Aorta (tissue), 5 donors: ENCODE measurements at places on chromosomes 16 and 17. TPM values are rescaled to one million over a fixed set of nuclear protein-coding genes. Genes with fewer than 3 reads are reported as not detected.
A peak's percentile ranks its signal among the peaks of the same experiment; 100 is the strongest.

GRCh38 chr17:40598619-40599467 lies 33.6 kb upstream of the CCR7 start:
- DNase-seq, result no peak

Gene PIMREG
- total RNA-seq, result not detected

Gene RRAD
- total RNA-seq, result 30.1 TPM

Gene GNG13
- total RNA-seq, result not detected

Gene IL17C
- not detected for total RNA-seq

Gene C16orf54
- 2.6 TPM for total RNA-seq

Gene USP43
- total RNA-seq, result not detected

DNA sequence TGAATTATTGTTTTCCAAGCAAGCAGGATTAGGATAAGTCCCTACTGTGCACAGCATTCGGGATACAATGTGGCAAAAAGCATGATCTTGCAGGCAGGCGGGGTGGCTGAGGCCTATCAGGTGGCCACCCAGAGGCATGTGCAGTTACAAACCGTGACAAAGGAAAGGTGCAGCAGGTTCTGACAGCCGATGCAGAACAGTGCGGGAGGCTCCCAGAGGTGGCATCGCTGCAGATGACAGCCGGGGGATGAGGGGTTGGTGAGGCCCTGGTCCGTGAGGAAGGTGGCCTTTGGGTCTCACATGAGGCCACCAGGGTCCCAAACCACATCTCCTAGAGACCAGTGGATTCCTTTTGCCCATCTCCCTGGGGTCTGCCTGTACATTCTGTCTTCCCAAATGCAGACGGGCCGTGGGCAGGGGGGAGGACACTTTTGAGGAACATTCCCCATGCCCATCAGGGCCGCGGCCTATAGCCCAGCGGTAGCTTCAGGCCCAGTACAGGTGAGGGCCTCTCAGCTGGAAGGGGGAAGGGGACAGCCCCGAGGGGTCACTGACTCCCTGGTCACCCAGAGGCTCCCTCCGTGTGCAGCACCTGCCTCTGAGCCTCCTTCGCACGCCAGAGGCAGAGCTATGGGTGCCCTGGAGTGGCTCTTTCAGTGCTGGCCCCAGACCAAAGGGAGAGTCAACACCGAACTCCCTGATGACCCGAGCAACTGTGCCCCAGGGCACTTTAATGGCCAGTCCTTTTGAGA lies 85.1 kb downstream of the SOCS1 start:
- no peak for DNase-seq

Gene TMEM92
- 1.4 TPM for total RNA-seq

GRCh38 chr16:88393034-88393433 lies 10.3 kb downstream of the ZNF469 start:
- DNase-seq, result peak; percentile 90

GRCh38 chr16:66928702-66929388 lies 3.5 kb upstream of the RRAD start:
- DNase-seq, result no peak

DNA sequence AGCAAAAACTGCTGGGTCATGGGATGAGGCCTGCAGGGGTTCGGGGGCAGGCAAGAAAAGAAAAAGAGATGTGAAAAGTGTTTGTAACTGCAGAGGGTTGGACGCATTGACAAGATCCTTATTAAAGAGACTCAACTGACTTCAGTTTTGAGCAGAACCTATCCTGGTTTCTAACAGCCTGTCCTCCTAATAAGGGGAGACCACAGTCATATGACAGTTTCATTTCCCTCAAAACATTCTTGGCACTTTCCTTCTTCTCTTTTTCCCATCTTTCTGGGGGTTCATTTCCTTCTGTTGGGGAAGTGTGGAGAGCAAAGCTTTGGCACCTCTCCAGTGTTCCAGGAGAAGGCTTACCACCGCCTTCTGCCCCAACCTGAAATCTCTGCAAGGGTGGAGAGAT lies 118.5 kb downstream of the MAF start:
- DNase-seq, result no peak

GRCh38 chr17:49195751-49196150 lies 14.6 kb downstream of the GNGT2 start:
- DNase-seq, result no peak

GRCh38 chr17:20074489-20074888 lies 65.3 kb downstream of the SPECC1 start:
- no peak for DNase-seq

DNA sequence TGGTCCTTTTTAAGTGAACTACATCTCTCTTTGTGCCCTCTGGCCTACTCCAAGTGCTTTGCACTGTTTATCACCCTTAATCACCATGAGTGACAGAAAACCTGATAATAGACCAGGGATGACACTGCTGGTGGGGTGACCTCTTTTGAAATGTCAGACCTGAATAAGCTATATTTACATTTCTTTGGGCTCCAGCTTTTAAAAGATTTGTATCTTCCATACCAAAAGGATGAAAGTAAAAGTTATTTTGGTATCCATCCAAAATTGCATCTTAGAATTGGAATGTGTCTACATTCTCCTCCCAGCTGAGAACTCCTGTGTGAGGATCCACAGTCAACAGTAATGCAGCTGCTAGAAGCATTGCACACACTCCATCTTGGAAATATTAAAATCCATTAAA lies 370.0 kb downstream of the CDH11 start:
- no peak for DNase-seq

DNA sequence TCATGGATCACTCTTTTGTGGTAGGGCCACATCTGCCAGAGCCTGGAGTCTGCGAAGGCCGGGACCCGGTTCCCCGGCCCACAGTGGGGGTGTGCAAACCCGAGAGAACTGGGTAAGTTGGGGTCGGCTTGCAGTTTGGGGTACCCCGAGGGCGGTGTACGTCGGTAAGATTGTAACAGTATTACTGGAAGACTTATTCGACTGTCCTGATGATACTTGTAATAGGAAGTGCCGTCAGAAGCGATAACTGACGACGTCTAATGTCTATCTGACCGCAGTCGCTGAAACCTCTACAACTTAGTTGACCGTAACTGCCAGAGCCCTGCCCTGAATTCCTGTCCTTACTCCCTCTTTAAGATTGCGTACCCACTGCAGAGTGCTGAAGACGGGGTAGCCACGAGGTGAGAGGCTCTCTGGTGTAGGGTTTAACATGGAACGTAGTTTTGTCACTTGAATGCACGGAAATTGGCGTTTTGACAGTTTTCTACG lies 24.0 kb downstream of the TRPV2 start:
- DNase-seq, result no peak
